Fibroblast of the aortic adventitia (primary cell): ENCODE measurements at places on chromosomes 3 and 15. TPM values are rescaled to one million over a fixed set of nuclear protein-coding genes. Genes with fewer than 3 reads are reported as not detected.

DNA sequence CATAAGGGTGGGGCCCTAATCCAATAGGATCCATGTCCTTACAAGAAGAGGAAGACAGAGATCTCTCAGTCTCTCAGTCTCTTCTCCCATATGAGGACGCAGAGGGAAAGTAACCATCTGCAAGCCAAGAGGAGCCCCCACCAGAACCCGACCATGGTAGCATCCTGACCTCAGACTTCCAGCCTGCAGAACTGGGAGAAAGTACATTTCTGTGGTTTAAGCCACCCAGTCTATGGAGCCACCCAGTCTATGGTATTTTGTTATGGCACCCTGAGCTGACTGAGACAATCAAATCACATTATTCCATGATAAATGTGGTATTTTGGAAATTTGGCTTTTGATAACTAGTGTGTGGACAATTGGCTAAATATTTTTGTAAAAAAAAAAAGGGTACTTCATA is 101.5 kb upstream of the TMC3 start:
- no peak for DNase-seq

- no peak for DNase-seq
Observed at GRCh38 chr3:129975705-129976048, 1.2 kb downstream of the TRH start.

The ISLR2 gene
- total RNA-seq: 0.36 and 0.90 TPM in 2 replicates

DNA sequence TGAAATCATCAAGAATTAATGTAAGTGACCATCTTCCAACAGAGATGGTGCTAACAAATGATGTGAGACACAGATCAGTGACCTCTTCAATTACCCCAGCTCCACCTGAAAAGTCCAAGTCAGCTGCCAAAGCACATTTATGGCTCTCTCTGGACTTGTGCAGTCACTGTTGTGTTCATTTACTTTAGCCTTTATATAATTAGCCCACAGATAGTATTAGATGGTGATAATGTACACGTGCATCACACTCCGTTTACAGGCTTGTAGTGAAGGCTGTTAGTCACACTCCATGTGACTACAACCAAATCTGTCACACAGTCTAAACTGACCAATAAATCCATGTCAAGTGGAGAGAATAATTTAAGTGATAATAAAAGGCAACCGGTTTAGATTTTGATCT is 331.5 kb upstream of the IL12A start:
- no peak for DNase-seq

GRCh38 chr3:43997316-43997715 is 244.4 kb upstream of the TOPAZ1 start:
- DNase-seq: no peak

DNA sequence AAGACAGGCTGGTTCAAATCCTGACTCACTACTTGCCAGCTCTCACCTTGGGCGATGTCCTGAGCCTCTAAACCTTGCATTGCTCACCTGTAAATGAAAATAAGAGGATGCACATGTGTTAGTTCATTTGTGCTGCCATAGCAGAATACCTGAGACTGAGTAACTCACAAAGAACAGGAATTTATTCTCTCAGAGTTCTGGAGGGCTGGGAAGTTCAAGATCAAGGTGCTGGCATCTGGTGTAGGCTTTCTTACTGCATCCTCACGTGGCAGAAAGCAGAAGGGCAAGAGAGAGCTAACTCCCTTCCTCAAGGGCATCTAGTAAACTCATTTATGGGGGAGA is 222.7 kb downstream of the MTHFS start:
- no peak for DNase-seq

DNA sequence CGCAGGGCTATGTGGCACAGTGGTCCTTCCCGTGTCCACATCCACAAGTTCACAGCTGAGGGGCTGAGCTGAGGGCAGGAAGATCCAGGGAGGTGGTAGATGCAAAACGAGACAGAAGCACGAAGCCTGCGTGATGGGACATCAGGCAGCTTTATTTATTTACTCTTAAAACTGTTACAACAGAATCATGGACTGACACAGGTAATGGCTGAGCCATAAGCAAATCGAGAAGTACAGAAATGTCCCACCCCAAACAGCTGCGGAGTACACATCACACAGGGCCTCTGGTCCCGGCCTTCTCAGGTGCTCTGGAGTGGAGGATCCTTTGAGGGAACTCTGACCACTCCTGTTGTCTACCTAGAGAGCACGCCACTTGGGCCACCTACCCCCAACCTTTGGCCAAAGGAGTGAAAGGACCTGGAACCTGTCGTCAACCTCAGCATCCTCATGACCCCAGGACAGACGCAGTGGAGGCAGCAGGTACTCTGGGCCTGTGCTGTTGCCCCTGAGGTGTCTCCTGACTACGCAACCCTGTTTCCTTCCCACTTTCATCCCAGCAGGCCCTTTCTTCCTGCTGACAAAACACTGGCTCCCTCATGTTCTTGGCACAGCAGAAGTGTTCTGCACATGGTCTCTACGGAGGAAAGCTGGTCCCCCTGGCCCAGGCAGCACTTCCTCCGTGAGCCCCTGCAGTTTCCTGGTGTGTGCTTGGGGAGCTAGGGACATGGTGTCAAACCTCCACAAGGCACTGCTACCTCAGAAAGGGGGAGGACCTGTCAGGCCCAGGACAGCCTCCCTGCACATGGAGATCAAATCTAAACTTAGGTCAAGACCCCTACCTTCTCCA is 47.8 kb downstream of the DHX30 start:
- DNase-seq: no peak

The CAND2 gene
- 6.1 and 11.4 TPM in 2 replicates for total RNA-seq

GRCh38 chr3:150346981-150347863 is 60.9 kb upstream of the TSC22D2 start:
- peak; percentile 49 for DNase-seq

The FMN1 gene
- 1.1 and 9.2 TPM in 2 replicates for total RNA-seq

The CEMIP gene
- 225 and 249 TPM in 2 replicates for total RNA-seq

DNA sequence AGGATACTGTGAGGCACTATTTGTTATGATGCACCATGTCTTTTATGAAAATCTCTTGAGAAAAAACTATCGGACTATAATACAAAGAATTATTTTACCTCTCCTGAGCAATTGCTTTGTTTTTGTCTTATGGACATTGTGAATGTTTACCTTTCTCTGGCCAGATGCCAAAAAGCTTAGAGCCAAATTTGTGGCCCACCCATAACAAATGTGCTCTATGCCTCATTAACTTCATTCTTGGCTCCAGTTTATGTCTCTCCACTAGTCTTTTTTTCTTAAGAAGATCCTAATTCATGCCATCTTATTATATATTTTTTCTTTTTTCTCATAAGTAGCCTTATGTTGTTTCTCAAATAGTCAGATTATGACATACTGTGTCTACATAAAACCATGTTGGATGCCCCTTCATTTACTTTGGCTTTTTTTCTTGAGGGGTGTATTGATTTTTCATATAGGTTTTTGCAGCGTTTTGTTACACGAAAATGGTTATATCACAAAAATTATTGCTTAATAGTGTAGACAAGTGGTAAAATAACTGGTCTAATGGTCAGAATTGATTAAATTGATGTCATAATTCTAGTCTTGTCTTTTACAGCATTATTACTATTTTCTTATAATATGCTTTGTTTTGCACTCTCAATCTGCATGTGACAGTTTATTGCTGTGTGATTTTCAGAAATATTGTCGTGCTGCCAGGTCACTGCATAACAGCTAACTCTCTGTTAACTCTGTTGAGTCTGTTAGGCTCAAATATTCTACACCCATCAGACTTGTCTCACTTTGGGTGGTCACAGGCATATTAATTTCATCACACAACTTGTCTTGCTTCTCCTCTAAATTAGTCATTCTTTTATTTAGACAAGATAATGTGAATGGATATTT is 18.2 kb downstream of the SENP8 start:
- DNase-seq: no peak

The DLEC1 gene
- total RNA-seq: 0.09 and 0.25 TPM in 2 replicates

The C2CD4B gene
- not detected in 2 replicates for total RNA-seq

The RAB8B gene
- 25.3 and 84.1 TPM in 2 replicates for total RNA-seq

GRCh38 chr15:30043211-30043655 is 39.5 kb upstream of the GOLGA8J start:
- DNase-seq: peak; percentile 58

DNA sequence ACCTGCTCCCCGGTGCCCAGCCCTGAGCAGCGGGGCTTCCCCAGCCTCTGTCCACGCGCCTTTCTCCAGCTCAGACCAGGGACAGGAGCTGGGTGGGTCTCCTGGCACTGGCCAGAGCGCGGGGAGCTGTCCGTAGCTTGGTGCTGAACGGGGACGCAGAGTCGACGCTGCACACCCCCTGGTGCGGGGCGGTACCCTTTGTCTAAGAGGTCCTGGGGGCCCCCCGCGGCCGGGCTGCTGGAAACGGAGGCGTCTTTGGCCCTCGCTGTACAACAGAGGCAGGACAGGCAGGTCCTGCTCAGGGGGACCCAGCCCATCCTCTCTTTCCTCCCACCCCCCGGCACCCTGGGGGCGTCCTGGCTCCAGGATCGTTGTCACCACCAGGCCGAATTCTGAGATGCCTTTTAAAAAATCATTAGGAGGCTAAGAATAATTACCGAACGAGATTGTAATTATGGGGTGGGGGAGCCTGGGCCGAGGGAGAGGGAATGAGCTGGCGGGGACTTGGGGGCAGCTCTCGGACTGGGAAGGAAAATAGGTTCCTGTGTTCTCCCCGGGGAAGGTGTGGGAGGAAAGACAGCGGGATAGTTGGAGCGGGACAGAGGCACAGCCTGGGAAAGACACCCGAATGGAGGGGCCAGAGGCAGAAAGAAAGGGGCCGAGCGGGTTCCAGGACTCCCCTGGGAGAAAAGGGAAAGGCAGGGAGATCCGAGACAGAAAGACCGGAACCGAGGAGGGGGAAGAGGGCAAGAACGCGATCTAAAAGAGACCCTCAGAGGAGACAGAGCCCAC is 4.1 kb upstream of the SKOR1 start:
- peak; percentile 51 for DNase-seq

DNA sequence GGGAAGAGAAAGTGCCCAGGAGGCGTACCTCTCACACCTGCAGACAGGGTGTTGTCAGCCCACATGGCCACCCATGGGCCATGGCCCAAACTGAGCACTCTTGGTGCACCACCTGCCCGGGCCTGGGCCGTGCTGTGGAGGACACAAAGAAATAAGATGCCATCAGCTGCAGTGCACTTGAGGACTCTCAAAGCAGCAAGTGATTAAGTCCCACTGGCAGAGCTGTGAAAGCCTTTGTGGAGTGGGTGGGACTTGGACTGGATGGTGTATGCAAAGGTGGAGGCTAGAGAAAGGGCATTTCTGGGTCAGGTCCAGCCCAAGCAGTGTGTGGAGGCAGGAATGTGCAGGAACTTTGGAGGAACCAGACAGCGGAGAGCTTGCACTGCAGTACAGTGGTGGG is 122.3 kb downstream of the MEGF11 start:
- DNase-seq: no peak
